Natural killer cell treated with Interleukin-12 subunit alpha and Interleukin-12 subunit beta and Interleukin-15 and Interleukin-18, amount 100 ng/mL, for 72 hours (primary cell): ENCODE measurements at places on chromosomes 2 and 18. TPM values are rescaled to one million over a fixed set of nuclear protein-coding genes. Genes with fewer than 3 reads are reported as not detected.

DNA sequence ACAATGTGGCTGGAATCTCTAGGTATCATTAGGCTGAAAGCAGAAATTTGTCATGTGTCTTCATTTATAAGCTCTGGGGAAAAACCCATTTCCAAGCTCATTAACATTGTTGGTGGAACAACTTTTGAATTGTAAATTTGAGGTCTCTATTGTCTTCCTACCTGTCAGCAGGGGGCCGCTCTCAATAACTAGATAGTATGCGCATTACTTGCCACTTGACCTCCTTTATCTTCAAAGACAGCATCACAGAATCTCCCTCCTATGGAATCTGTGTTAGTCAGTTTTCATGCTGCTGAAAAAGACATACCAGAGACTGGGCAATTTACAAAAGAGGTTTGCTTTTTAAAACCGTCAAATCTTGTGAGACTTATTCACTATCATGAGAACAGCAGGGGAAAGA lies 223.1 kb downstream of the CALCRL start:
- H3K4me3 ChIP-seq, result no peak overlapping the region
- H3K27ac ChIP-seq, result no peak overlapping the region
- no peak for DNase-seq
- H3K4me1 ChIP-seq, result no peaks in the 10 kb centered on the region
- no peaks in the 10 kb centered on the region for H3K27me3 ChIP-seq

GRCh38 chr2:7510353-7510752 lies 593.1 kb downstream of the RNF144A start:
- H3K36me3 ChIP-seq, result no peaks in the 10 kb centered on the region
- H3K4me3 ChIP-seq, result no peak overlapping the region
- H3K27me3 ChIP-seq, result no peaks in the 10 kb centered on the region
- no peak for DNase-seq

GRCh38 chr2:238137885-238138284 lies 583 bp upstream of the KLHL30 start:
- no peak for DNase-seq
- H3K4me1 ChIP-seq, result peaks cover 10% of the 10 kb centered on the region
- H3K4me3 ChIP-seq, result no peak overlapping the region

- H3K4me3 ChIP-seq, result no peak overlapping the region
- no peaks in the 10 kb centered on the region for H3K4me1 ChIP-seq
- no peaks in the 10 kb centered on the region for H3K36me3 ChIP-seq
- H3K27ac ChIP-seq, result no peak overlapping the region
Observed at GRCh38 chr2:46339676-46340459, 42.7 kb downstream of the EPAS1 start.

- no peaks in the 10 kb centered on the region for H3K27me3 ChIP-seq
- no peak for DNase-seq
- peaks cover 9% of the 10 kb centered on the region for H3K36me3 ChIP-seq
- no peaks in the 10 kb centered on the region for H3K4me1 ChIP-seq
Observed at GRCh38 chr18:22946217-22946616, 13.1 kb downstream of the RBBP8 start.

DNA sequence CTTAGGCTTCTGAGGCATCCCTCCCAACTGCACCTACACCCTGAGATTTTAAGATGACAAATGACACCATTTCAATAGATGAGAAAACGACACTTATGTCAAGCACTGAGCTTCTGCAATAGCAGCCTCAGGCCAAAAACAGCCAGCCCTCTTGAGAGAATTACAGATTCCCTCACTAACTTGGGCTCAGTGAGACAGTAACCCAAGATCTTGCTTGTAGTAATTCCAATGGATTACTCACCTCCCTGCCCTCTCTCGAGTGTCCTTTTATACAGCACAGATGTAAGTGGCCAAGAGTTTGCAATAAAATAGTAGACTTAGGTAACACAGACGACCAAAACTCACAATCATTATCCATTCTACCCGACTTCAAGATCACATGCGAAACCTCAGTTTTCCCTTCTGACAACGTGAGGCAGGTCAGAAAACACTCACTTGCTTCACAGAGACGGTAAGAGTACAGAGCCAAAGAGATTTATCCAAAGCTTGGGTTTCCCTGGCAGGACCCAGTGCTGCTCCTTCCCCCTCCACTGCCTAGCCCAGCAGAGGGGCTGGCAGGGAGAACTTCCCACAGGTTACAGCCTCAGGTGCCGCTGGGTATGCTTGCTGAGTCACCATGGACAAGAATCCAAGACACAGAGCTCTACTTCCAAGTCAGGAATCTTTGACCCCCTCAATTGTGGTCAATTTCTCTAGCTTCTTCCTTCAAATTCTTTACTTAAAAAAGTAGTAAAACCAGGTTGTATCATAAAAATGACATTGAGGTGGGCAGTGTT lies 181.4 kb downstream of the MYO5B start:
- H3K36me3 ChIP-seq, result no peaks in the 10 kb centered on the region
- H3K27ac ChIP-seq, result no peak overlapping the region
- H3K27me3 ChIP-seq, result peaks cover 14% of the 10 kb centered on the region
- no peak for DNase-seq

- peaks cover 5% of the 10 kb centered on the region for H3K27me3 ChIP-seq
- H3K27ac ChIP-seq, result no peak overlapping the region
- H3K4me3 ChIP-seq, result no peak overlapping the region
- no peaks in the 10 kb centered on the region for H3K4me1 ChIP-seq
- DNase-seq, result no peak
- H3K36me3 ChIP-seq, result no peaks in the 10 kb centered on the region
Observed at GRCh38 chr2:217833439-217833838, 169.4 kb downstream of the TNS1 start.

DNA sequence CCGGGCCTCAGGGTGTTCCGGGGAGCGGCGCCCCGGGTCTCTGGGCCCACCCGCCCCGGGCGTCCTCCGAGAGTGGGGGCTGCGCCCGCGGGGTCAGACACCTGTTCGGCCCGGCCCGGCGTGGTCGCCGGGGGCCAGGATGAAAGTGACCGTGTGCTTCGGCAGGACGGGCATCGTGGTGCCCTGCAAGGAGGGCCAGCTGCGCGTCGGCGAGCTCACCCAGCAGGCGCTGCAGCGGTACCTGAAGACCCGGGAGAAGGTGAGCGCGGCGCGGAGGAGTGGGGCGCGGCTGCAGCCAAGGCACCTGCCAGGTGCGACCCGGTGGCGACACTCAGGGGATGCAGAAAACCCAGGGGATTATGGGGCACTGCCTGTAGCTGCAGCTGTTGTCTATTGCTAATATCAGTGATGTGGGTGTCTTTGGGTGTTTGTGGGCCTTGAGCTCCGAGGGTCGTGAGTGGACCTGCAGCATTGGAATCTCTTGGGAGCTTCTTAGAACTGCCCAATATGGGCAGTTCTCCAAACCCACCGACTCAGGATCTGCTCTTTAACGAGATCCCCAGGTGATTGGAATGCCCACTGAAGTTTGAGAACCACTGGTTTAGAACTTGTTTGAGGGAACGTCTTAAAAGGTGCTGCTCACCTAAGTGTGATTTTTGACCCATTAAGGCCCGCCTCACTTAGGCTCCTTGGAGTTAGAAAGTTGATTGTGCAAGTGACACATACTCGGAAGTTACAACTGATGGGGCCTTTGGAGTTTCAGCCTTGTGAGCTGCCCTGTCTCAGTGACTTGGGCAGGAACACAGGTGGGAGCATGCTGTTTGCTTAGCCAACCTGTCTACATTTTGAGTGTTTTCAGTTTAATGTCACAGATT lies 823 bp downstream of the PARD3B start:
- peaks cover 27% of the 10 kb centered on the region for H3K27me3 ChIP-seq
- no peak for DNase-seq
- H3K27ac ChIP-seq, result no peak overlapping the region
- peak overlapping the region; percentile 65 for H3K4me3 ChIP-seq

DNA sequence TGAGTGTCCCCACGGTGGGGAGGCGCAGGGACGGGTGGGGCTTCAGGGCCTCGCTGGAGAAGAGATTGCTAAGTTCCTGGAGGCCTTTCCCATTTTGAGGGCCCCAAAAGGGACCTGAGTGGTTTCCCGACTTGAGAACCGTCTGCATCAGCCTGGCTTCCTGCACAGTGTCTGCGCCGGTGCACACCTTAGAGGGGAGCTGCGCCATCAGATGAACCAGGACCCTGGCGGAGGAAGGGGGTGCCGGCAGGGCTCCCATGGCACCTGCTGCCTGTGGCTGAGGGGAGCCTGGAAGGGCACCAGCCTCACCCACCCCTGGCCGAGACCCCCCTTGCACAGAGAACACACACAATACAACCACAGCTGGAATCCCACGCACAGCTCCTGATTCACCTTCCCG lies 465.1 kb upstream of the MYT1L start:
- H3K4me3 ChIP-seq, result no peak overlapping the region
- no peaks in the 10 kb centered on the region for H3K27me3 ChIP-seq
- DNase-seq, result no peak
- H3K27ac ChIP-seq, result no peak overlapping the region

DNA sequence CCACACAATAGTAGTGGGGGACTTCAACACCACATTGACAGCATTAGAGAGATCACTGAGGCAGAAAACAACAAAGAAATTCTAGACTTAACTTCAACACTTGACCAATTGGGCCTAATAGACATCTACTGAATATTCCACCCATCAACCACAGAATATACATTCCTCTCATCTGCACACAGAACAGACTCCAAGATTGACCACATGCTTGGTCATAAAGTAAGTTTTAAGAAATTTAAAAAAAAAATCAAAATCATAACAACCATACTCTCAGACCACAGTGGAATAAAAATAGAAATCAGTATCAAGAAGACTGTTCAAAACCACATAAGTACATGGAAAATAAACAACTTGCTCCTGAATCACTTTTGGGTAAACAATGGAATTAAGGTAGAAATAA lies 9.0 kb upstream of the FLACC1 start:
- no peaks in the 10 kb centered on the region for H3K4me1 ChIP-seq
- DNase-seq, result no peak
- H3K4me3 ChIP-seq, result no peak overlapping the region
- no peak overlapping the region for H3K27ac ChIP-seq

GRCh38 chr18:26637324-26637723 lies 89.0 kb upstream of the KCTD1 start:
- no peak overlapping the region for H3K27ac ChIP-seq
- H3K4me3 ChIP-seq, result no peak overlapping the region
- no peaks in the 10 kb centered on the region for H3K36me3 ChIP-seq

DNA sequence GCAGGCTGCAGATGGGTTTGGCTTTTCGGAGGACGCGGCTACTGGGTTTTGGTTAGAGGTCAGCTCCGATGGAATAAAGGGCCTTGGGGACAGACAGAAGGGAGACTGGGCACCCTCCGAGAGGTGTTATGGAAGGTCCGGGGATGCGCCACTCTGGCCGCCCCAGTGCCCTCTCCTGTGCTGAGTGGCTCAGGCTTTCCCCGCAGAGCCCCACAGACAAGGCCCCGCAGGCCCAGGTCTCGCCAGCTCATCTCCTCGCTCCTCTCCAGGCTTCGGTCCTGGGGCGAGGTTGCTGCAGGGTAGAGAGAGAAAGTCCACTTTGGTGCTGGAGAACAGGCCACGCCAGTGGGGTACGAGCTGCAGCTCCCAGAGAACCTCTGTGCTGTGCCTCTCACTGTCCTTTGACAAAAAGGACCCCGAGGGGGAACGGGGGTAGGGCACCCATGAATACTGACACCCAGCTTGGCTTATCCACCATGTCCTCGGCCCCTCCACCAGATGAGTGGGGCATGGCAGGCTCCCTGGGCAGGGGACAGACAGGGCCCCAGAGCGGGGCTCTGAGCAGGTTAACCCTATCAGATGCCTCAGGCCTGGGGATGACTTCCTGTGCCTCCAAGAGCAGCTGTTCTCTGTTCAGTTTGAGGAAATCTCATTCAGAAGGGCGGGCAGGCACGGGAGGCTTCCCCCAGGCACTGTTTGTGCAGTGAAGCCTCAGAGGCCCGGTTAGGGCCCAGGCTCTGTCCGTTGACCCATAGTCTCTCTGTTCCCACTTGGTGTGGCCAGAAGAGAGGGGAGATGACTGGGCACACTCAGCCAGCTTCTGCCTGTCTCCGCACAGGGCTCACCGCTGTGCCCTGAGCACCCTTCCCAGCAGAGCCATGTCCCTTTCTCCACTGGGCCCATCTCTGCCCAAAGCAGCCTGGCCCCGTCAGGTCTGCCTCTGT lies 15.7 kb upstream of the CNNM3 start:
- H3K4me3 ChIP-seq, result no peak overlapping the region
- H3K4me1 ChIP-seq, result no peaks in the 10 kb centered on the region
- H3K27ac ChIP-seq, result no peak overlapping the region
- no peaks in the 10 kb centered on the region for H3K36me3 ChIP-seq

GRCh38 chr2:36466135-36466534 lies 110.6 kb downstream of the CRIM1 start:
- H3K4me3 ChIP-seq, result no peak overlapping the region
- H3K36me3 ChIP-seq, result peaks cover 4% of the 10 kb centered on the region
- H3K27ac ChIP-seq, result no peak overlapping the region
- DNase-seq, result no peak
- H3K4me1 ChIP-seq, result peaks cover 5% of the 10 kb centered on the region
- H3K27me3 ChIP-seq, result no peaks in the 10 kb centered on the region

DNA sequence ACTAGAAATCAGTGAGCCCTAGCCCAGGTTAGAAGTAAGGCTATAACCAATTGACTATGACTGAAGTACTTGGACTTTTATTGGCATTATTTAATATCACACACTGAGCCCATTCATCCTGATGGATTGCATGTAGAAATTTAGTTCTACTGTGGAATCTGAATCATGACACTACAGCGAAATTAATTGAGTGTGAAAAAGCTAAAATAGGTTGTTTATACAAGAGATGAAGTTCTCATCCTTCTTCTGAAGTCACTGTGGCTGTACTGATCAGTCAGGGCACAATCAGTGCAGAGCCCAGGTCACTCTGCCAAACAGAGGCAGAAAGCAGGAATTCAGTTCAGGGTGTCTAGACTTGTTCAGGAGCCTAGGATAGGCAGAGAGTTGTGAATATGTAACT lies 158.9 kb downstream of the BABAM2 start:
- DNase-seq, result no peak
- H3K4me1 ChIP-seq, result peaks cover 9% of the 10 kb centered on the region
- no peaks in the 10 kb centered on the region for H3K27me3 ChIP-seq
- peaks cover 10% of the 10 kb centered on the region for H3K36me3 ChIP-seq
- no peak overlapping the region for H3K27ac ChIP-seq
- no peak overlapping the region for H3K4me3 ChIP-seq

DNA sequence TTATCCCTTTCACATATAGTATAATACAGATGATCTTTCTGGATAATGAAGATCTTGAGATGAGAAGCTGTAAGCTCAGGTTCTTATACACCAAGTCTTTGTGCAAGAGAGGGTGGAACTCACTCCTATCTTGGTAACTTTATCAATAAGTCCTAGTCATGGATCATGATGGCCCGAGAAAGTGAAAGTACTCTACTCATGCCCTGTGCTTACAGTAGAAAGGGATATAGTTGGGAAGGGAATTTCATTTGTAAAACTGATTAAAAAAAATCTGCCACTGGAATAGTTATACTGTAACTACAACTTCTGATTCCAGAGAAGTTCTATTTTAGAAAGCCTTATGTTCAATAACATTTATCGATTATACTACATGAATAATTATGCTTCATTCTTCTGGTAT lies 51.8 kb downstream of the MYO3B start:
- no peaks in the 10 kb centered on the region for H3K36me3 ChIP-seq
- H3K4me1 ChIP-seq, result no peaks in the 10 kb centered on the region
- no peak overlapping the region for H3K27ac ChIP-seq
- H3K27me3 ChIP-seq, result no peaks in the 10 kb centered on the region
- H3K4me3 ChIP-seq, result no peak overlapping the region
- no peak for DNase-seq

Gene GREB1
- 1.1 TPM for total RNA-seq

Gene AQP12A
- total RNA-seq, result not detected

Gene PLEK
- total RNA-seq, result 209 TPM

Gene PSD4
- total RNA-seq, result 299 TPM

Gene VWA3B
- not detected for total RNA-seq

Gene ATP6V1B1
- 6.5 TPM for total RNA-seq

Gene ERICH2
- total RNA-seq, result not detected
